GM12878 (cell line): ENCODE measurements at places on chromosomes 1 and 21. TPM values are rescaled to one million over a fixed set of nuclear protein-coding genes. Genes with fewer than 3 reads are reported as not detected.

The RASSF5 gene
- total RNA-seq: 82.5 and 85.6 TPM in 2 replicates

The TCEANC2 gene
- total RNA-seq: 6.7 and 6.8 TPM in 2 replicates

The AIM2 gene
- total RNA-seq: 7.9 and 8.9 TPM in 2 replicates

The FOXD2 gene
- 0.05 TPM in 1 of 2 replicates, not detected in the other for total RNA-seq

The ADGRB2 gene
- total RNA-seq: 0.27 and 0.33 TPM in 2 replicates

The RGS13 gene
- 0.23 and 0.29 TPM in 2 replicates for total RNA-seq

The RXRG gene
- not detected in 2 replicates for total RNA-seq

DNA sequence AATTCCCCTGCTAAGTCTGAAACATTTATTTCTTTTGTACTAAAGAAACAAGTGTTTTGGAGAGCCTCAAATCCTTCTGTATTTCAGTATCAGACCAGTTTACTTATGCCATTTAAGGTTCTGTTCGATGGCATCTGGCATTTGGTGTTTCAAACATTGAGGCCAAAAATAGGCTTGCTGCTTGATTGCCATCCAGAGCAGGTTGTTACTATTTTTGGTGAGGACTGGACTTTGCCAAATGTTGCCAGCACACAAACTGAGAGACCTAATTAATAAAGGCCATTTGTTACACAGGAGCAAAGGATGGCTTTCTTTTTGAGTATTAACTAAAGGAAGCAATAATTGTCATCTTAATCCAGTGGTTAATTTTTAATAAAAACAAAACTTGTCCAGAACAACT is 26.2 kb downstream of the VPS45 start:
- no peak for DNase-seq

- no peak for DNase-seq
Measured at GRCh38 chr1:205508227-205508714, 3.8 kb downstream of the CDK18 start.

DNA sequence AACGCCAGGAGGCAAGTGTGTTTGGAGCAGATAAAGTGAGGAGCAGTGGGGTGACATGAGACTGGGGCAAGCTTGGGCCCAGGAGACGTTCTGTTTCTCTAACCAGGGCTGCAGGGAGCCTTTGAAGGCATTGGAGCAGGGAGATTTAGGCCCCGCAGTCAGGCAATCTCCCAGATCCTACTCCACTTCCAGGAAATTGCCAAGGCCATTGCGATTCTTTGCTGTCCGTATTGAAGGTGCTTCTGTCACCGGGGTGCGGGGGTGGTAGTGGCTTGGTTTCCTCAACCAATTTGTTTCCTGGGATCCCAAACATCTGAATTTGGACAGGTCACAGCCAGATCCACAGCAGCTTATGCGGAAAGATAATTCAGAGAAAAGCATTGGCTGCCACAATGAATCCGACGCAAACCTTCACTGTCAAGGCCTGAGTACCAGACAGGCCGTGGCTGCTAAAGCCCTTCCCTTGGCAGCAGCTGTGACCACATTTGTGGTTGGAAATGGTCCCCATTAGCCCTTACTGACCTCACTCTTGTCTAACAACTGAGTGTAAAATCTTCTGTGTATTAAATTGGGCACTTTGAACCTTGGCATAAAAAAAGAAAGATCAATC is 385.6 kb downstream of the PTPRU start:
- DNase-seq: no peak

DNA sequence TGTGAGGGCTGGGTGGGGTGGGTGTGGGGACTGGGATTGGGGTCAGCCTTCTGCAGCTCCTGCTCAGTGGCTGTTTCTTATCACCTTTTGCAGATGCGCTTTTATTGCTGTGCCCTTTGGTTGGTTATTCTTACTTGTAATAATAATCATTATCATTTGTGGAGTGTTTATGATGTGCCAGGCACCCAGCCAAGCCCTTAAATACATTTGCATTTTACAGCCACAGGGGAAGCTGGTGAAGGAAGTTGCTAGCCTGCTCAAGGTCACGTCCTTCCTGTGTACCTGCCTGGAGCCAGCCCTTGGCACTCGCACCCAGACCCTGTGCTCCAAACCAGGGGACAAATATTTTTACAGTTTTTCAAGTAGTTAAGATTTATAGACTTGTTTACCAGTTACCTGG is 144.0 kb downstream of the PGBD5 start:
- DNase-seq: no peak

DNA sequence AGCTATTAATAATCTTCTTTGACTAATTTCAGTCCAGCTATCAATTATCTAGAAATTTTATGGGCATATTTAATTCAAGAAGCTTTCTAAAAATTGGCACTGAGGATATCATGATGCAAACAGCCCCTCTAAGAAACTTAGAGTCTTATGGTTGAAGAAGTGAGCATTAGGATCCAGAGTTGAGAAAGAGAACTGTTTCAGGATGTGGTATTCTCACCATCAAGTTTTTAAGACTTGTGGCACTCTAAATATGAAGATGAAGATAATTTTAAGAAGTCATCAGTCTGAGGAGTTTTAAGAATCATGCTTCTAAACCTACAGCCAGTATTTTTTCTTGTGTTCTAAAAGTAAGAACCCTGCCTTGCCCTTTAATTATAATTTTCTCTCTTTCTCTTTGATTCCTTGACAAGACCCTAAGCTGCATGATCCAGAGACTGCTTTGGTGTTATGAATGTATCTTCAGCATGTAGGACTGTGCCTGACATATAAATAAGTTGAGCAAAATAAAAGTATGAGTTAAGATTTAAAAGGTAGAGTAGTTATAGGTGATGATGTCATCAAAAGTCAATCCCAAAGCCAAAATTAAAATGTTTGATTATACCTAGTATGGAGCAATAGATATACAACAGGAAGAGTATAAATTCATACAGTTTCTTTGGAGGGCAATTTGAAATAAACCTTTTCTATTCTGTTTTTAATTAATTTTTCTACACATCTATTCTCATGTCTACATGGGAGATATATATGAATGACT is 39.1 kb downstream of the RPS6KC1 start:
- no peak for DNase-seq

- no peak for DNase-seq
Measured at GRCh38 chr1:82143108-82143833, 342.5 kb downstream of the ADGRL2 start.

GRCh38 chr21:35520302-35520701 is 471.2 kb upstream of the RUNX1 start:
- no peak for DNase-seq

DNA sequence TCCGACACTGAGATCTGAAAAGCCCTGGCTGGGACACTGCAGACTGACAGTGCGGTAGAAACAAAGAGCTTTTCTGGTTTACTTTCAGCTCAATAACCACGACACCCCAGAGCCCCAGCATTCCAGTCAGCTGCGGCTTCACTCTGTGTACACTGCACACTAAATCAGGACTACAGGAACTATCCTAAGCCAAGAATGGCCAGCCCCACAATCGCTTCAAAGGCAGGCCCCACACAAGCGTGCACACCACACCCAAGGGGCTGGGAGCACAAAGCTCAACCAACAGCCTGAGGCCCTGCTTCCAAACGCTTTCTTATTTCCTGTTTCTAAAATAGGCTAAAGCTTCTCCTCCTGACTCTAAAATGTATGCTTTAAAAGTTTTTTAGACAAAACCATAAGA is 28.4 kb downstream of the URB1 start:
- no peak for DNase-seq

- DNase-seq: no peak
Measured at GRCh38 chr1:116572771-116573430, 2.1 kb upstream of the CD58 start.
